ENCODE measurements at places on chromosomes 16 and 17.

- no peak for DNase-seq
Measured at GRCh38 chr17:82894389-82894788, 54.6 kb upstream of the ZNF750 start.

DNA sequence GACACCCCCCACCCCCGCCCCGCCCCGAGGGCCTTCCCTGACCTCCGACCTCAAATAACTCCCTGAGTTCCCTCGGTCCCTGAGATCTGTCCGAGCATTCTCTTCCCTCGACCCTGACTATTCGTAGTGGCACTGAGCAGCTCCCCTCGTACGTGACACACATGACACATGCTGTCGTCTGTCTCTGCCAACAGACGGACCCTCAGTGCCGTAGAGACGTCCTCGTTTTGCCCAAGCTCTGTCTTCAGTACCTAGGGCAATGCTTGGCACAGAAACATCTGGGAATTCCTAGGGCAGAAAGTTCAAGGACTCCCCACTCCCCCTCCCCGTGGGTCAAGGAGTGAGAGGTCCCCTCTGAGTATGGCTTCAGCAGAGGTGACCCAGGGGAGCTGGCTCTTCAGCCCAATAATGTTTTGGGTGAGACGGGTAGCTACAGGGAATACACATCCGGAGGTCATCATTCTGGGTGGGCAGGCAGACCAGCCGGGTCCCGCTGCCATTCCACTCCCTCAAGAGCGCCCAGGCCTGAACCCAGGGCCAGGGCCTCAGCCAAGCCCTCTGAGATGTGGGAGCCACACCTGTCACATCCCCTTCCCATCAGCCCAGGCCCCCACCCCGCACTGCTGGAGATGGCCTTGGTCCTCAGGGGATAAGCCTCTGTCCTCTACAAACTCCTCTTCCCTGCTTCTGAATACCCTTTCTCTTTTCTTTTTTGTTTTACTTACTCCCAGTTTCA lies 671 bp upstream of the FADS6 start:
- no peak for DNase-seq

- DNase-seq, result no peak
Measured at GRCh38 chr16:51141106-51141505, 10.0 kb downstream of the SALL1 start.

GRCh38 chr17:80254396-80255251 lies 6.0 kb upstream of the RNF213 start:
- peak; percentile 94 for DNase-seq

- no peak for DNase-seq
Measured at GRCh38 chr16:85465328-85466303, 147.5 kb upstream of the GSE1 start.

GRCh38 chr17:7282752-7283321 lies 1.3 kb downstream of the SLC2A4 start:
- peak; percentile 22 for DNase-seq

DNA sequence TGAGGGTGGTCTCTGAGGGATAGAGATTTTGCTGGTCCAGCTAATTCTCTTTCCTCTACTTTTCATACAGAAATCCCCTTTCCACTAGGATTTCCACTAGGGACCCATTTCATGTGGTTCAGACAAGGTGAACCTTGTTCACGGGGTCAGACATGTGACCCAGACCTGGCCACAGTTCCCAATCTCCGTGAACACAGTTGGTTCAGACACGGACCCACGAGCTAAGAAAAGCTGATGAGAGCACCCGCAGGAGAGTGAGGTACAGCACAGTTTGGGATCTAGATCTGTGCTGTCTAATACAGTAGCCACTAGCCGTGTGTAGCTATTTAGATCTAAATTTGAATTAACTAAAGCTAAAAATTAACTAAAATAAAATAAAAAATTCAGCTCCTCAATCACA lies 88.1 kb downstream of the AXIN2 start:
- DNase-seq, result no peak

DNA sequence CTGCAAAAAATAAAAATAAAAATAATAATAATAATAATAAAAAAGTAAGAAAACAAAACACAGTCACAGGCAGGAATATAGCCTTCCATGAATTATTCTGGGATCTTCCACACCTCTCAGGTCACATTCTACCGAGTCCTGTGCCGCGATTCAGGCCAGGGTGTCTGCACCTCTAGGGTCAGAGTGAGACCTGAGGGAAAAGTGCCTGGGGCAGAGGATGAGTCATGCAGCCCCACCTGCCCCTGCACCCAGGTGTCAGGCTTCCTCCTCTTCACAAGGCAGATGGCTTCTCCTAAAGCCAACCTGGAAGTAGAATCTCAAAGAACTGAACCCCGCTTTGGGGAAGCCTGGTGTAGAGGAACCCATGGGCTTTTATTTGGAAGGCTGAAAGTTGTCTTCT lies 283.7 kb downstream of the CPPED1 start:
- no peak for DNase-seq

DNA sequence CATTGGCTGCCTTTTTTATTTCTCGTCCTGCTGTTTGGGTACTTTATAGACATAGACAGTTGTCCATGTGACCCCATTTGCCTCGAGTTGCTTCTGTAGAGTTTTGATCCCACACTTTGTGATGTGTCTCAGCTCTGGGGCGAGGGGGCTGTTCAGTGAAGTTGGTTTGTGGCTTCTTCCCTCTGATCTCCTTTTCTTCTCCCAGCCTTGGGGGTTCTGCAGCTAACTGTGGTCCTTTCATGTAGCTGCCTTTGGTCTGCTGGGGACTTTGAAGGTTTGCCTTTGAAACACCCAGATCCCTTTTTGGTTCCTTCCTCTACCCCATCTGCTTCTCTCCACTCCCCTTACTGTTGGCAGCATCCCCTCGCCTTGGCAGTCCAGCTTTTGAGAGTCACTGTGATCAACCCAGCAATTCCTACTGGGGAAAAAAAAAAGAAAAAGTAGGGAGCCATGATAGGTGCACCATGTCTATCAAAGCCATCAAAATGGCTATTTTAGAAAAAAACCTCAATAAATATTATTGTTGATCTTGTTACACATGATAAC lies 728.8 kb upstream of the RBFOX1 start:
- no peak for DNase-seq

DNA sequence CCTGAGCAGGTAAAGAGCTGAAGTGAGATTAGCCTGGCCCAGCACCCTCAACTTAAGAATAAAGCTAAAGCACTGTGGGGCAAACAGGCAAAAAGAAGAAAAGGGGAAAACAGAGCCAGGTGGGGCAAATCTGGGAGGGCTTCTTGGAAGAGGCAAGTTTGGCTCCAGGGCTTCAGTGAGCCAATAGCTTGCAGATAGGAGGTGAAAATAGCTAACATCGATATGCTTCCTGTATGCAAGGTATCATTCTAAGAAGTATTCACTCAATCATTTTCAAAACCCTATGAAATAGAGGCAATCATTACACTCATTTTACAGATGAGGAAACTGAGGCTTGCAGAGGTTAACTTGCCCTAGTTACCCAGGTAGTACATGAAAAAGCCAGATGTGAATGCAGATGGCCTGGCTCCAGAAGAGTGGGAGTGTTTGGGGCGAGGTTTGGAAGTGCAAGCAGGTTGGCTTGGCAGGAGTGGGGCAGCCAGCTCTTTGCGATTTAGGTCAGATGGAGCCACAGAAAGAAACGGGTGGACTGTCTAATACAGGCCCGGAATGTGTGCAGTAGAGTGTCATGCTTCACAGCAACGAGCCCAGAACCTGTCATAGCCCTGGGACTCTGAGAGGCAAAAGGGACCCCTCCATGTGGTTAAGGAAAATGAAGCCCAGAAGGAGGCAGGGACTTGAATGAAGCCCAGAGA lies 5.7 kb downstream of the WNT3 start:
- DNase-seq, result no peak

DNA sequence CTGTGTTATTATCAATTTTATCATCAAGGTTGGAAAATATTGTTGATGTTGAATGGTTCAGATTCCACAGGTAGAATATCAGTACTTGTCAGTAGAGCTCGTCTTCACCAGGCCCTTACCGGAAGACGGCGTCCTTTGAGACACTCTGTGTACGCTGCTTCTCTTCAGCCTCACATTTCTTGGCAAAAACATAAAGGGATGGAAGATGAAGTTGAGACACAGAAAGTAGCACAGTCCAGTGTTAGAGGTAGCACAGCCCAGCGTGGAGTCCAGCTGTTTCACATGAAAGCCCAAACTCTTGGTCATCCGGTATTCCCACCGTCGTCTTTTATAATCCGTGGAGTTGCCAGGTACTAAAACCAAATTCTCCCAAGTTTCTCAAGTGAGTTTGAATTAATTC lies 30.4 kb downstream of the ATP2C2 start:
- no peak for DNase-seq

DNA sequence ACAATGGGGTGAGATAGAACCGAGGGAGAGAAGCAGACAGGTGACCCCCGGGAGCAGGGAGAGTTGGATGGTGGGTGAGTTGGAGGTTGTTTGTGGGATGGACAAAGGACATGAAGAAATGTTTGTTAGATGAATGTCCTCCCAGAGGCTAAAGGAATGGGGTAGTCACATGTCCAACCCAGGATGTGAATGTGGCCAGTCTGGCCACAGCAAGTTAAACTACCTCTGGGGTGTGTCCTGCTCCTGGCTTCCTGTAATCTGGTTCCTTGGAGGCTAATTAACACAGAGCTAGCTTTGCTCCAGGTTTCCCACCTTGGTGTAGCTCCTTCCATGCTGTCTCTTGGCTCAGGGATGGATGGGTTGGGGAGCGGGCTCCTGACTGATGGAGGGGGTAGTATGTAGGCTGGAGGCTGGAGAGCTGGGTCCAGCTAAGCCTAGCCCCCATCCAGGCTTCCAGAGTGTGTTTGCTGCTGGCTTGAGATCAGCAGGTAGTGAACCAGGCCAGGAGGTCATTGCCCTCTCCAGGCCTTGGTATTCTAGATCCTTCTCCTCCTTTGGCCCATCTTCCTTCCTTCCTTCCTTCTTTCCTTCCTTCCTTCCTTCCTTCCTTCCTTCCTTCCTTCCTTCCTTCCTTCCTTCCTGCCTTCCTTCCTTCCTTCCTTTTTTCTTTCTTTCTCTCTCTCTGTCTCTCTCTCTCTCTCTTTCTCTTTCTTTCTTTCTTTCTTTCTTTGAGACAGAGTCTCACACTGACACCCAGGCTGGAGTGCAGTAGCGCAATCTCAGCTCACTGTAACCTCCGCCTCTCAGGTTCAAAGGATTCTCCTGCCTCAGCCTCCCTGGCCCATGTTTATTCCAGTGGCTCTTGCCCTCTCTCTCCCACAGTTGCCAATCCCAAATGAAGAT lies 28.0 kb upstream of the UBE2G1 start:
- no peak for DNase-seq

GRCh38 chr16:89443727-89444084 lies 46.7 kb downstream of the ANKRD11 start:
- DNase-seq, result no peak

DNA sequence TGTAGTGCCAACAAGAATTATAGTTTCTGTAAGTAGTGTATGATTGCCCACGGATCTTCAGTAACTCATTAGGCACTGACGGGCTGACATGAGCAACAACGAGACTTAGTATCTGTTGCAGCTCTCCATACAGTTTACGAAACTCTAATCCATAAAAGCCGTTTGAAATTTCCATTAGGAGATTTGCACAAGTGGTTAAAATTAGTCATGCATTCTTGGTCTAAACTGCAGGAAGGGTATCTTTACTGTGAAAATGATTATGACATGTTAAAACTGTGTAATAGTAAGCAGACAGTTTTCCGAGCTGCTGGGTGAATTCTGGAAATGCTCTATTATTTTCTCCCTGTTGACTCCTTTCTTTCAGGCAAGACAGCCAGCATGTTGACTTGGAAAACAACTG lies 605.0 kb downstream of the WWOX start:
- no peak for DNase-seq

- no peak for DNase-seq
Measured at GRCh38 chr16:11163761-11164261, 92.2 kb downstream of the SOCS1 start.

GRCh38 chr17:4318186-4318585 lies 48.3 kb downstream of the UBE2G1 start:
- DNase-seq, result no peak

DNA sequence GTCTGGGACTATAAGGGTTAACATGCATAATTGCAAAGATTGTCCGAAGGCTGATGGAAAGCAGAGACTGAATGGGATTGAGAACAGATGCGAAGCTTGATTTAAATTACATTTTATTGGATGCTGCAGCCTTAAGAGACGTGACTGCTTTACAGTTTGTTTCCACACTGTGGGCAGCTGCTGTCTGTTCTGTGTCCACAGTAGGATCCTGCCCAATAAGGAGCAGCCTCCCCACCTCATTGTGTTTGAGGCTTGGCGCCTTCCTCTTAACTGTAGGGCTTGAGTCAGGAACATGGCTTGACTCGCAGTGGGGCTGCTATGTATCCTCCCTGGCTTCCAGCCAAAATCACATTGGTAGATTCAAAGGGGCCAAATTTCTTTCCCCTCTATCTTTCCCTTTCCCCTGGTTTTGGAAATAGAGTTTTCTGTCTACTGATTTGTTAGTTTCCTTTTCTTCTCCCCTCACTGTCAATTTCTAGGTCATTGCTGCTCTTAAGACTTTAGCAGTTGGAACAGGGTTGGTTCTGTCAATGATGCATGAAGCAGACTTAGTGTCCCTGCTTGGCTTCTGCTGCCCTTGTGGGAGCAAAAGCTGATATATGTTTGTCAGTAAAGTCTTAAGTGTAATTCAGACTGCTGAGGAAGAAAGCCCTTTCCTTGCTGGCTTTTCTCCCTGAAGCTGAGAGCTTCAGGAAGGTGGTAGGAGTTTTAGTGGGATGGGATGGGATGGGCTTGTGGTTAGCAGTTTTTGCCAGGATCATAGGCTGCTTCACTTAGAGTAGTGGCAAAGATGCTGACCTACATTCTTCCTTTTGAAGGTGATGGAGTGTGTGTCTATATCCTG lies 5.0 kb upstream of the RARA start:
- DNase-seq, result no peak

- DNase-seq, result no peak
Measured at GRCh38 chr16:71357681-71358080, 842 bp upstream of the CALB2 start.

GRCh38 chr16:69049603-69050375 lies 55.7 kb upstream of the HAS3 start:
- no peak for DNase-seq

DNA sequence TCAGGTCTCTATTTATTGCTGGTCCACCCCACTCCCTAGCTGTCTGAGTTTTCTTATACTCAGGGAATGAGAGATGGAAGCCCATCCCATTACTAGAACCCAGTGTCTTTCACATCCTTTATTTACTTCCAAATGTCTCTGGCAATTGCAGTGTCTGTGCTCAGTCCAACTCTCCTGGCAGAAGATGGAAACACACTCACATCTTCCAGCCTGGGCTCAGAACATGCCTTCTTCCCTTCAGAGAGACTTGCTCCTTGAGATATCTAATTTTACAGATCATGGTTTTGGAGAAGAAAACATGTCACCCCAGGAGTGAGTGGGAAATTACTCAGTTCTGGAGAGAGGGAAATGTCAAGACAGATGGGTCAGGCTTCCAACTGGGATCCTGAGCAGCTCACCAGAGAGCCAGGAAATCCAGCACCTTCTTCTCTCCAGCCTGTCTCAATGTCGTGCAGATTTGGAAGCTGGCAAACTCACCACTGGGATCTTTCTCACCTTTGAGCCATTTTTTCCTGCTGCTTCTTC lies 494.4 kb downstream of the HS3ST4 start:
- DNase-seq, result no peak

GRCh38 chr17:50173335-50173941 lies 7.6 kb downstream of the SGCA start:
- no peak for DNase-seq

GRCh38 chr16:77564791-77565390 lies 130.1 kb upstream of the ADAMTS18 start:
- no peak for DNase-seq
